HFFc6 (cell line): ENCODE measurements at places on chromosomes 16 and 17.

DNA sequence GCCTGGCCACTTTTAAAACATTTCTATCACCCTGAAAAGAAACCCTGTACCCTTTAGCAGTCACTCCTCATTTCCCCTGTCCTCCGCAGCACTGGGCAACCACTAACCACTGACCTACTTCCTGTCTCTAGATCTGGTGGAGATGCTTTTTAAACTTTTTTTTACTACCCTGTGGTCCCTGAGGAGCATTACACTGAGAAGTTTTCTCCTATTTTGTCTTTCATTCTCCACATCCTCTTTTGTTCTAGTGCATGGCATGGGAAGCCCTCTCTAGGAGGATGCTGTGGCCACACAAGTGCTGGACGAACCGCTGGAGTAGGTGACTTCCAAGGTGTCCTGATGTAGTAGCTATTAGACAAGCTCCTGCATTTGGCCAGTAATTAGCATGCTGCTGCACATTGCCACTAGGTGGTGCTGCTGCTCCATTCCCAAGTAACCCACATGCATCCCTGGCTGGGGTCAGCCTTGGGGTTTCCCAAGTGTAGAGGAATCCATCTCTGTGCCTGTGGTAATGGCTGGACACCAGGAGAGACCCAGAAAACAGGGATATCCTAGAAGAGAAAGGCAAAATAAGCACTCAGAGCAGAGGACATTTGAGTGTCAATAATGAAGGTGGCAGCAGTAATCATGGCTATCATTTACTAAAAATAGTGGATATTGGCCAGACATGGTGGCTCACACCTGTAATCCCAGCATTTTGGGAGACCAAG is 143.8 kb upstream of the CRHR1 start:
- peak; percentile 49 for DNase-seq

GRCh38 chr16:66905633-66906539 is 12.8 kb downstream of the CDH16 start:
- no peak for DNase-seq

DNA sequence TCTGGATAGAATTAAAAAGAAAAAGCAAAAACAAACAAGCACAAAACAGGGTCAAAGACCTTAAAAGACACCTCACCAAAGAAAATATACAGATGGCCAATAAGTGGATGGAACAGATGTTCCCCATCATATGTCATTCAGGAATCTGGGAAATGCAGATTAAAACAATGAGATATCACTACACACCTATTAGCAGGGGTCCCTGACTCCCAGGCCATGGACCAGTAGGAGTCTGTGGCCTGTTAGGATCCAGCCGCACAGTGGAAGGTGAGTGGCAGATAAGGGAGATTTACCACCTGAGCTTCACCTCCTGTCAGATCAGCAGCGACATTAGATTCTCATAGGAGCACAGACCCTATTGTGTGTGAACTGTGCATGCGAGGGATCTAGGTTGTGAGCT is 167.9 kb downstream of the HS3ST4 start:
- no peak for DNase-seq

- DNase-seq = no peak
Measured at GRCh38 chr17:70168044-70168976, 1.0 kb upstream of the KCNJ2 start.

- no peak for DNase-seq
Measured at GRCh38 chr17:78366109-78366848, 6.4 kb upstream of the SOCS3 start.

DNA sequence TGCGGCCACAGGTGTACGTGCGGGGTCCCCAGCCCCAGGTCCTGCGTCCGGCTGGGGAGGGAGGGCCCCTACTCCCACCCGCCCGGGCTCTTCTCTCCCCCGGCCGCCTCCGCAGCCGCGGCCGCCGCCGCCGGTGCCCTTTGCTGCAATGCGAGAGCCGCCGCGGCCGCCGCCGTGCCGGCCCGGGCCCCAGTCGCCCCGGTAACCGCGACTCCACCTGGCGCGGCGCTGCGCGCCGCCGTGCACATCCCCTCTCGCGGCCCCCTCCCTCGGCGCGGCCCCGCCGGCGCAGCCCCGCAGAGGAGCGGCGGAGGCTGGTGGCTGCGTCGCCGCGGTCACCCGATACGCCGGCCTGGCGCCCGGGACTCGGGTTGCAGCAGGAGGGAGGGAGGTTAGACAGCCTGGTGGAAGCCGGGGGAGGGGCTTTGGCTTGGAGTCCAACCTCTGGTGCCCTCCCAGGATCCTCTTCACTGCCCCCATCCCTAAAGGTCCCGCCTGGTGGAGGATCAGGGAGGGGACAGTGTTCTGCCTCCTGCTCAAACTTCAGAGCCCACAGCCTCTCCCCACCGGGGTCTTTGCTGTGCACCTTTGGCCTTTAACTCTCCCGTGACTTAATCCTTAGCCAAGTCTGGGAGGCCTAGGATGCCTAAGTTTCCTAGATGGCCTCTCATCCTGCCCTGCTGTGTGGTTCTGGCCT is 32.9 kb downstream of the SRCIN1 start:
- DNase-seq = no peak

DNA sequence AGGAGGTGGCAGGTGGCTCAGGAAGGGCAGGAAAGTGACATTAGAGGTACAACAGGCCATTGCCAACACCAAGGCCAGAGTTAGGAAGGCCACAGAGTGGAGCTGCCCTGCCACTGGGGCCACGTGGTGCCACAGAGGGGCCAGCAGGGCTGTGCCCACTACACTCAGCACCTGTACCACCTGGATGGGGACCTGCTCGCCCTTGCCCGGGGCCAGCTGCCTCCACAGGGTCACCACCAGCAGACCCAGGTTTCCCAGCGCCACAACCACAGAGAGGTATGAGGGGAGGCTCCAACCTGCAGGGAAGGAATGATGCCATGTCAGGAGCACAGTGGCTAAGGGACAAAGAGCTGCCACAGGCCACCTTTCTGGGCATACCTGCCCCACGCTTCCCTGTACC is 1.2 kb downstream of the SLC52A1 start:
- DNase-seq = no peak

DNA sequence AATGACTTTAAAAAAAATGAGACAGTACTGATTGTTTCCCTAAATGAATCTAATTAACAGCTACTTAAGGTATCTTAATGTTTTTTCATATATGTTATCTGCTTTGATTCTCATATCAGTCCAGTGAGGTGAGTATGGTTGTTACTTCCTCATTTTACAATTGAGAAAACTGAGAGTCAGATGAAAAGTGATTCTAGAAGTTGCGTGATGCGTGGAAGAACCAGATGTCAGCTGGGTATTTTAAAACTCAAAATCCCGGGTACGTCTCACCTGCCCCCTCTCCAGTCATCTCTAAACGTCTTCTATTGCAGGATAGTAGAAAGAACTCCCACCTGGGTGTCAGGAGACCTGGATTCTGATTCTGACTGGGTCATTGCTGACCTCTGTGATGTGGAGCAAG is 89.2 kb downstream of the MAP2K6 start:
- no peak for DNase-seq

GRCh38 chr16:49562228-49562627 is 188.6 kb downstream of the C16orf78 start:
- DNase-seq = no peak

DNA sequence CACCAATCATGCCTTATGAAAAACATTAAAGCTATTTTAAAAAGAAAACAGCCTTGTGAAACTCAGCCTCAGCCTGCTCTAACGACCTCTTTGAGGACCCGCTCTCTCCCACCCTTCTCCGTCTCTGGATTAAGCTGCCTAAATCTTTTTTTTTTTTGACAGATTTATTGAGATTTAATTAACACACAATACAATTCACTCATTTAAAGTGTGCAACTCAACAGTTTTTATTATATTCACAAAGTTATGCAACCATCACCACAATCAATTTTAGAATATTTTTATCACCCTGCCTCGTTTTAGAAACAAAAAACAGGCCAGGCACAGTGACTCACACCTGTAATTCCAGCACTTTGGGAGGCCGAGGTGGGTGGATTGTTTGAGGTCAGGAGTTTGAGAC is 8.4 kb downstream of the CDR2L start:
- no peak for DNase-seq

DNA sequence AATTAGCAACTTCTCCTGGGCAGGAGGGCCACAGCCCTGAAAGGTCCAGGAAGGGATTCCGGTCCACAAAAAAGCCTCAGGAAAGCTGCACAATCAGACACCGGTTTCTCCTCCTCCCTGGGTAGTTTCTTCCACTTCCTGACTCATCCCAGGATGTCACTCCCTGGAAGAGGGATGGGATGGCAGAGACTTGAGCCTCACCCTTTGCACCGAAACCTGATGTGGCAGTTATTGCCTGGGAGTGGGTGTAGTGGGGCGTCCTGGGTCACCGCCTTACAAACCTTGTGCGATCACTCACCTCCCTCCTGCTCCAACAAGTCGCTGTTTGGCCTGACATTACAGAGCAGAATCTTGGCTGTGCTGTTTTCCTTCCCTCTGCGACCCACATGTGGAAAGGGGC is 70.8 kb downstream of the LYRM1 start:
- DNase-seq = no peak

- no peak for DNase-seq
Measured at GRCh38 chr16:22063888-22064467, 28.4 kb upstream of the VWA3A start.

DNA sequence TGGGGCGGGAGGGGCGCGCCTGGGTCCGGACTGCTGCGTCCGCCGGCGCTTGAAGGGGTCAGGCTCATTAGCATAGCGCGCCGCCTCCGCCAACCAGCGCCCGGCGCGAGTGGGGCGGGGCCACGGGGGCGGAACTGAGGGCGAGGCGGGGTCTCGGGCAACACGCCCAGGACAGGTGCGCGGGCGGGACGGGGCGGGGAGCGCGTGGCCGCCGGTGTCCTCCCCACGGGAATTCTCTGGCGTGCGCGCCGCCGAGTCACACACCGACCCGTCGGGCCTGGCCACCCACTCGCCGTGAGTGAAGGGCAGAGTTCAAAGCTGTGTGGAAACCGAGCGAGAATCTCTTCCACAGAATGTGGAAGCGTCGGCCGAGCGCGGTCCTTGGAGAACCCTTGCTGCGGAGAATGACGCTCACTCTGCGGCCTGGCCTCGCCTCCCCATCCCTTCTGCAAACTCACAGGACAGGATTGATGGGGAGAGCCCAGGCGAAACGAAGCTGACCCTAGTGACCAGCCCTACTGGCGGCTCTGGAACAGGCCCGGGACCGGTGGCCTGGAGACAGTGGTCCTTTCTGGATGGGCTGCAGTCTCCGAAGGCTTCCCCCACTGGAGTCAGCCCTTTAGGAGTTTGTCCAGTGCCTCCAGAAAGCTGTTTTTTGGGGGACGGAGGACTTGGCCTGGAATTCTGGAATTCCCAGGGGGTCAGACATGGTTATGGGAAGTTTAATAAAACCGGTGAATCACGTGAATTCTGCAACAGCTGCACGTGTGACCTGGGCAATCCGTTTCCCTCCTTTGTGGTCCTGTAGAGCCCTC is at the start of gene SNAI3:
SNAI3 (minus strand) TSS at position 69 of the 815 bp plus-strand sequence. CDS start 101 bp downstream, outside the sequence.
- DNase-seq = no peak

DNA sequence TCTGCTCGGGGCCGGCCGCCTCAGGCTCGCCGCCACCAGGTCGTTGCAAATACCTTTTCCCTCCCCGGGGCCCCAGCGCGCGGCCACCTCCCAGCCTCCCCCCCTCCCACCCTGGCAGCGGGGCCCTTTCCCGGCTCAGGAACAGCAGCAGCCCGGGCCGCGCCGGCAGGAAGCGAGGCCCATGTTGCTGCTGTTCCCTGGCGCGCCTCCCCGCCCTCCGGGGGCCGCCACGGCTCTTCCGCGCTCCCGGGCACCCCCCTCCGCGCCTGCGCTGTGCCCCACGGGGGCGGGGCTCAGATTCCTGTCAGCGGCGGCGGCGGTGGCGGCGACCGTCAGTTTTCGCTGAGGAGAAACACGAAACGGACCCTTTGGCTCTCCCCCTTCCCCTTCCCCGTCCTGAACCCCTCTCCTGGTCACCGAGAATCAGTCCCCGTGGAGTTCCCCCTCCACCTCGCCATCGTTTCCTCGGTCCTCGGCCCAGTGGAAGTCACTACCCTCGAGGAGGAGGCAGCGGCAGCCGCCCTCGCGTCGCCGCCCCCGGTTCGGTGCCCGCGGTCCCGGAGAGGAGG is at the start of gene NFAT5:
NFAT5 (plus strand) TSS at position 296 of the 569 bp plus-strand sequence. CDS start 336 bp downstream, outside the sequence.
- peak; percentile 57 for DNase-seq

- DNase-seq = peak; percentile 85
Measured at GRCh38 chr17:2232244-2232638, 71.3 kb downstream of the SMG6 start.

- DNase-seq = no peak
Measured at GRCh38 chr16:27461483-27462171, 59.7 kb downstream of the IL21R start.

GRCh38 chr16:19898924-19899604 is 14.4 kb upstream of the GPRC5B start:
- peak; percentile 34 for DNase-seq

GRCh38 chr16:63655846-63656245 is 1466.0 kb downstream of the CDH11 start:
- no peak for DNase-seq

DNA sequence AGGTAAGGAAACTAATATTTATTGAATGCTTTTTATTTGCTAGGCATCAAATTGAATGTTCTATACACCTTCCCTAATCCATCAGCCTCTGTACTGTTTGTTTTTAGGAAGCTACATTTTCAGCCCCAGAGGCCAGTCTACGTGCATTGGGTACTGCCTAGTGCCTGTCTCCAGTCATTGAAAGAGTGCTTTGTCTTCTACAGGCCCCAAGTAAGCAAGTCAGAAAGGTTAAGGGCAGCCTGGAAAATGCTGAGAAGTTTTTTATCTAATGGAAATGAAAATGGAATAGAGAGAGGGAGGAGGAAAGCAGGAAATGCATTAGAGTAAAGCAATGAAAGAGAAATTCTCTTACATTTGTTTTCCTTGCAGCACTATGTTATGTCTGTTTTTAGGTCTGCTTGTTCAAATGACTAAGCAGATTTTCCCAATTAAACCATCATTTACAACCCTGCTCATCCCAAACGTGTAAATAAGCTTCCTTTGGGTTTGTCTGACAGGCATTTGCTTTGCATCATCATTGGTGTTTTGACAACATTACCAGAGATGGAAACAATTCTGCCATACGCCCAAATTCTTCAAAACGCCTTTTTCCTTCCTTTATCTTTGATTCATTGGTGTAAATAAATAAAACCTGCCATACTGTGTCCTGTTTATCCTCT is 116.0 kb upstream of the GOT2 start:
- no peak for DNase-seq

DNA sequence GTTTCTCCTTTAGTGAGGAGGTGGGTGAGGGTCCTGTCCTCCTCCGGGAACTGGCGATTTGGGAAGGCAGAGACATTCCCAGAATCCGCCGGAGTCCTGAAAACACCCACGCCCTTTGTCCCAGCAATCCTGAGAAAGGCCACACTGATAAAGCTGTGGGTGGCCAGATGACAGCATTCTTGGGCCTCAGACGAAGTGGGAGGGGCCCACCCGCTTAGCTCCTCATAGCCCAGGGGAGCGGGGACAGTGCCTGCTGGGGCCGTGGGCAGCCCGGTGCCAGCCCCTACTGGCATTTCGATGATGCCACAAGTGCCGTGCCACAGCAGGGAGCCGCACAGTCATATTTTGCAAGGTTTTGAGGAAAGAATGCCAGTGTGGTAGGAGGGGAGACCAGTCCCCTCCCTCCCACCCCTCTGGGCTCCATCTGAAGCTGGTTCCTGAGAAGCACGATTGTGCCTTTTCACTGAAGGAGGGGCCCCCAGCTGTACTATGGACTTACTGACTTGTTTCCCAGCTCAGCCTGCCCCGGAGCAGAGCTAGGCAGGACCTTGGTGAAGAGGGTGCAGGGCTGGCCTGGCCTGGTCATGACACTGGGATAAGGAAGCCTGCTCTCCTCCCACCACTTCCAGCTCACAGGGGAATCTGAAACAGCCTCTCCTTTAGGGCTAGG is 20.9 kb upstream of the MPRIP start:
- no peak for DNase-seq
